Astrocyte (in vitro differentiated cells and primary cell): ENCODE measurements at places on chromosomes 5 and 9. TPM values are rescaled to one million over a fixed set of nuclear protein-coding genes. Genes with fewer than 3 reads are reported as not detected.
A peak's percentile ranks its signal among the peaks of the same experiment; 100 is the strongest.

DNA sequence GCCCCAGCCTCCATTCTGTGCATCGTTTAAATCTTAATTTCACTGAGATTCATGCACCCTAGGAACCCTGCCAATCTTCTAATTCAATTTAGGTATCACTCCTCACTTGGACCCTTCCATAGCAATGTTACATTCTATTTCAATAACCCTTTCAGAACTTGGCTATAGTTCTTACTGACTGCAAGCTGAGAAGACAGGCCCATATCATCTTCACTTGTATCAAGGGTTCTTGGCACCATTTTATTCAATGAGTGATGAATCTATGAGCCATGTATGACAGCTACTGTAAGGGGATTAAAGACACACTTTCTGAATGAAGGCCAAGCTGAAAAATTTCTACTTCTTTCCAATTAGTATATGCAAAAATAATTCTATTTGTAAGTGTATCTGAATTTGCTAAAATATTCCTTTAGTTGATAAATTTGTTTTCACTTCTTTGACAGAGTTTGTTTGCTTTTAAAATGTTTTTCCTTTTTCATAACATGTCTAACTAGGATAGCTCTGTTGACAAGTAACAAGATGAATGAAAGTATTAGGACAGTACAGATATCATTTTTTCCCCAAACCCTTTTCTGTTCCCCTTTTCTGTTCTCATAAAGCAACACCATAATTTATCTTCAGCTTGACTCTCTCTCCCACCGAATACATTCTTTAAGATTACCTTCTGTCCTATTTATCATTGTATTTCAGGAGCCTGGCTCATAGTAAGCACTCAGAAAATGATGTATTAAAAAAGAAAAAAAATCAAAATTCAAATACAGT lies 9.6 kb downstream of the ITGA2 start:
- DNase-seq = no peak

DNA sequence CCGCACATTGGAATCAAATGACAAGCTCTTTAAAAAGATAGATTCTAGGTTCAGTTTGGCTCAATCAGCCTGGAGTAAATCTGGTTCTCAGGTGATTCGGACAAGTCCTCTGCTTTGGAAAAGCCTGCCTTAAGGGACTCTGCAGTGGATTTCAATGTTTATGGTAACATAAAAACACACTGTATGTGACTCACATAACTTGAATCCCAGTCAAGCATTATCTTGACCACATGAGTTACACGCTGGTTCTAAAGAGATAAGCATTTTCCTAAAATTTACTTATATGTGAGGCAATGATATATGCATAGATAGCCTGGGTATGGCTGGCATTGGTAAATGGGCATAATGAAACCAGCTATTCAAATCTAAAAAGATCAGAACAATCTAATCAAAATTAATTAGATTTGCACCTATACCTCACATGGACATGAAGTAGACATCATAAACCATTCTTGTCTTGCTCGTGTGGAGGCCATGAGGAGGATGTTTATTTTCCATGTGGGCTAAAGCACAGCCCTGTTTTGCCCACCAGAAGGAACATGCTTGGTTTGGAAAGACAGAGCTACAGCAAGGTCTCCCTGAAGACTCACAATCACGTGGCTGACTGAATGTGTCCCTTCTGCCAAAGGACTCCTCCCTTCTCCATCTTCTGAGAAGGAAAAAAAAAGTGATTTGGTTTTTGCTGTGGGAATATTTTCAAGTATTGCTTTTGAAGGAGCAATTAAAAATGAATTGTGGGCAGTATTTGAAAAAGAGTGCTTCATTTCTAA lies 351.7 kb downstream of the DIRAS2 start:
- DNase-seq = peak; percentile 28

DNA sequence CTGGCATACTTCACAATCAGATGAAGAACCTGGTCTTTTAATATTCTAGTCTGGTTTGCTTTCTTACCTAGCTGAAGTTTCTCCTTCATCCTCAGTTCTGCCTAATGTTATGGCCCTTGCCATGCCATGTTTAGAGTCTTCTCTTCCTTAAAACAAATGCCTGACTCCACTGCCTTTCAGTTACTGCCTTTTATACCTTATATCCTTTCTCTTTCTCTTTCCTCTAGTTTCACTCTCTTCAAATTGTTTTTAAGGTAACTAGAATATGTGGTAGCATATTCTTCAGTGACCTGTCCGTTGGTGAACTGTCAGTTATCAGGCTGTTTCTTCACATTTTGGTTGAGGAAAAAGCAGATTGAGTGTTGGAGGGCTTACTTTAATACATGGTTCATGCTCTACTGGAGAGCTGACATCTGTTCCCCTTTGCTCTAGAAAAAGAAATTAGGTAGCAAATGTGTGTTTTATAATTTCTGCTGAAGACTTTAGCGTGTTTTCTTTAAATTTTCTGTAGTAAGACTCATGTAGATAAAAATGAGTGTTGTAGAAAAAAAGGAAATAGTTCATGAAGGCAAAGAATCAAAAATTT lies 103.8 kb downstream of the DMXL1 start:
- DNase-seq = no peak

Gene CATSPER3
- 0.26 and 0.39 TPM in 2 replicates for total RNA-seq

- peak; percentile 23 for DNase-seq
These were observed 178.7 kb upstream of the SGCD start for GRCh38 chr5:156148301-156148700.

DNA sequence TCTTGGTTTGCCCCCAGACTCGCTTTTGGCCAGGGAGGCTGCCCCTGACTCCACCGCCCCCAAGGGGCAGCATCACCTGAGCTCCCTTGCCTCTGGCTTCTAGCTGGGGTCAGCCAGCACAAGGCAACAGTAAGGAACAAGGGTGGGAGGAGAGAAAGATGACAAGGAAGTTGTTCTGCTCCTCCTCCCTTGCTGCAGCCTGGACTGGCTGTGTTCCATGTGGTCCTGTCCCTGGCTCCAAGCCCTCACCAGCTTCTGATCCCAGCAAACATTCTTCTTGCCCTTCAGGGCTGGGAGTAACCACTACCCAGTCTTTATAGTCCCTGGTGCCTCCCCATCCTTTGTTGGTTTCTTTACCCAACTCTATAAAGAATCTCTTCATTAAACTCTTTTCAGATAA lies 100.3 kb upstream of the SPIN1 start:
- DNase-seq = no peak
